ENCODE measurements at places on chromosomes 3 and 15. TPM values are rescaled to one million over a fixed set of nuclear protein-coding genes. Genes with fewer than 3 reads are reported as not detected.

- no peak for DNase-seq
Measured at GRCh38 chr3:156617781-156618180, 56.6 kb upstream of the TIPARP start.

GRCh38 chr15:62404194-62404985, 239.3 kb upstream of the C2CD4B start:
- DNase-seq: no peak

GRCh38 chr15:96972201-96972600, 641.7 kb downstream of the NR2F2 start:
- DNase-seq: no peak

GRCh38 chr15:77616072-77616471, 16.6 kb downstream of the LINGO1 start:
- DNase-seq: no peak

DNA sequence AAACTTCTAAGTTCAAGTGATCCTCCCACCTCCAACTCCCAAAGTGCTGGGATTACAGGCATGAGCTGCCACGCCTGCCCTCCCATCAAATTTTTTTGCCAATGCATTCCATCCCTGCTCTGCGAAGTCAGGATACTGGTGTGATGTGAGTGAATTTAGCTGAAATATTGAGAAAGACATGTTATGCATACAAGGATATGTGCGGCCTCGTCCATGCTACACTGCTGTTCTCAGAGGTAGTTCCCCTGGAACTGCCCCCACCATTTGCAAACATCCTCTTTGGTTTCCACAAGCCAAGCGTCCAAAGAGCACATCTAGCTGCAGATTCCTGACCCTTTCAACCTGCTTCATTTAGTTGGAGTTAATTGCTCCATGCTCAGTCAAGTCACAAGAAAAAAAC, 36.5 kb upstream of the BCL2A1 start:
- no peak for DNase-seq

- peak; percentile 26 for DNase-seq
Measured at GRCh38 chr3:65048151-65048550, 360.4 kb upstream of the ADAMTS9 start.

- no peak for DNase-seq
Measured at GRCh38 chr15:64982472-64982871, 7.2 kb downstream of the SPG21 start.

DNA sequence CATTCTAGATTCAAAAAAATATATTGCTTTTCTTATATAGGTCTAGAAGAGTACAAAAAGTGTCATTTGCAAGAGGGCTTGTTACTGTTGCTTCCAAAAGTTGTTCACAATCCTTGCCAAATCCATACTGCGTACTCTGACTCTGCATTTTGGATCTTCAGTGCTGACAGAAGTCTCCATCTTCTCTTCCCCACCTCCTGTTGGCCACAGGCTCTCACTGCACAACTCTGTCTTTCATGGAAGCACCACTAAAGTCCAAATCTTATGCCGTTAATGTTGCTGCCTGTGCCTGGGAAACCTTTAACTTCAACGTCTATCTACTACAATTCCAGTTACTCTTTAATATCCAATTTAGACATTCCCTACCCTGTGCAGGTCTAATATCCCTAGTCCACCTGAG, 419.9 kb downstream of the NR2F2 start:
- DNase-seq: no peak

DNA sequence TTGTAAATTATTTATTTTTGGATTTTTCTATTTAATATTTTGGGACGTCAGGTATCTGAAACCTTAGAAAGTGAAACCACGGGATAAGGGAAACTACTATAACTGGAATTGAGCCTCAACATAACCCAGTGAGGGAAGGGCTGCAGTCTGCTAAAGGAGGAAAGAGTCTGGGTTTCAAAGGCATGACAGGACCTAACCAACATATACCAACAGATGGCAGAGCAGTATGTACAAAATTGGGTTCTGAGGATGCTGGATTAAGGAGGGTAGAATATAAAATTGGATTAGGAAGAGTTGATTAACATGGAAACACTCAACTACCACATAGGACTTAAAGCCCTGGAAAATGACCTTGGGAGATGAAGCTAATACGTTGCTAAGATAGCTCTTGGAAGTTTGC, 603.5 kb downstream of the MECOM start:
- no peak for DNase-seq

- peak; percentile 45 for DNase-seq
Measured at GRCh38 chr15:35925275-35926006, 379.5 kb upstream of the DPH6 start.

GRCh38 chr3:173902871-173903270, 505.3 kb downstream of the NLGN1 start:
- DNase-seq: no peak

GRCh38 chr15:78624651-78625590, 4.1 kb upstream of the CHRNA3 start:
- no peak for DNase-seq

GRCh38 chr3:189404024-189404423, 227.2 kb upstream of the TP63 start:
- DNase-seq: no peak

DNA sequence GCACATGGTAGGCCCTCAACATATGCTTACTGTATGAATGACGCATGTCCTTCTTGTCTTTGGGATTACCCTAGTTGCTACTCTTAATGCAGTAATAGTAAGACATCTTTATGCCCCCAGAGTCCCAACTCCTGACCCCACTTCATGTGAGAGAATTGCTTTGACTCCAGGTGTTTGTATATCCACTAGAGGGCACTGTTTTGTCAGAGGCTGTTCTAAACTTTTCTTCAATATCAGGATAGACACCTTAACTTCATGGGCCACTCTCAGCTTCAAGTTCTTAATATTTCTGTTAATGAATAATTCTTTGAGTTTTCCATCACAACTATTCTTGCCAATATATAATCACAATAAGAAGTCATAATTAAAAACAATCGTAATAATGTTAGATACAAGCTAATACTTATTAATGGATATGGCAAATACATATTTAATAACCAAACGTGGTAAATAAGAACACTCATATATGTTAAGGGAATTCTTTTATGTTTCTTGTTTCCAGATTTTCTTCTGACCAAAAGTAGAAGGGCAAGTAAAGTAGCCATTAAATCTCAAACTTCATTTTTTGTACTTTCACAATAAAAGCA, 337.2 kb upstream of the DNAJC19 start:
- no peak for DNase-seq

DNA sequence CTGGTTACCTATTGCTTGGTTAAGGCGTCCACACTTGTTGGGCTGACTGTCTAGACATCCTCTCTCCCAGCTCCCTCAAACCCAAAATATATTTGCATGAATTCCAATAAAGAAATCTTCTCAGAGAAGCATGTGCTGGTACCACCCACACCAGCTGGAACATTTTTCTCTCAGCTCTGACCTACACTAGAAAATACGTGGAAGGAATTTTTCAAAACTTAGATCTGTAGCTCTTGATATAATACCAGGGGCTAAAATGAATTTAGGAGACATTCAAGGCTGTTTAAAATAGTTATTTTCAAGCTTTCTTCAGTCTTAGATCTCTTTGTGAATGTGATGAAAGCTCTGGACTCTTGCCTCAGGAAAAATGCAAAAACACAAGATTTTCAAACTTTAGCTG, 590.4 kb downstream of the PDCD6IP start:
- DNase-seq: no peak

GRCh38 chr15:41772720-41773331, 1.5 kb upstream of the MAPKBP1 start:
- DNase-seq: no peak

- DNase-seq: peak; percentile 19
Measured at GRCh38 chr15:62344806-62345539, 179.9 kb upstream of the C2CD4B start.

GRCh38 chr15:54082836-54083492, 104.7 kb downstream of the UNC13C start:
- no peak for DNase-seq

- no peak for DNase-seq
Measured at GRCh38 chr3:124147946-124148345, 156.0 kb upstream of the ROPN1 start.

- DNase-seq: peak; percentile 69
Measured at GRCh38 chr3:48595075-48595525, at the start of gene COL7A1. Gene COL7A1 (minus strand): TSS chr3:48595329. CDS start chr3:48595159, 170 bp downstream.

DNA sequence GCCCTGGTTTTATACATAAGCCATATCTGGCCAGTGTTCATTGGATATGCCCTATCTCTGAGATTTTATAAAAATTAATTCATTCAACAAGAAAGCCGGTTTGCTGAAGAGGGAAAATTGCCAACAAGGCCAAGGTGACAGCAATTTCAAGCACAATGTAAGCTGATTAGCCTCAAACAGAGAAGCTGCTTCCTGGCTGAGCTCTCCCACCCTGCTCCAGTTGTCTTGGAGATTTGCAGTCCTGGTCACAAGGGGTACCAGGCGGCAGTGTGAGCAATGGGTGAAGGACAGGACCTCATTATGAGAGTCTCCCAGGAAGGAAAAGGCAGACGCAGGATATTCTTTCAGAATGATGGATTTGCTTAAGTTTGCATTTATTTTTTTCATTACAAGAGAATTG, 5.4 kb upstream of the THSD4 start:
- DNase-seq: no peak

GRCh38 chr15:61715082-61715481, 345.2 kb downstream of the VPS13C start:
- DNase-seq: no peak

GRCh38 chr3:135908225-135908624, 57.3 kb upstream of the PPP2R3A start:
- DNase-seq: peak; percentile 93

DNA sequence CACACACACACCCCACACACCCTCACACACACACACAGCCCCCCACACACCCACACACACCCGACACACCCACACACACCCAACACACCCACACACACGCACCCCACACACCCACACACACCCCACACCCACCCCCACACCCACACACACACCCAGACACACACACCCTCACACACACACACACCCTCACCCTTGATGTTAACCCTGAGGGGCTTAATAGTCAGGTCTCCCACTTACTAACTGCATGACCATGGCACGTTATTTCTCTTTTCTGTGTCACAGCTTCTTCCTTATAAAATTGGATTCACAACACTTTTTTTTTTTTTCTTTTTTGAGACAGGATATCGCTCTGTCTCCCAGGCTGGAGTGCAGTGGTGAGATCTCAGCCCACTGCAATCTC, 2.8 kb downstream of the GRM2 start:
- no peak for DNase-seq

- DNase-seq: no peak
Measured at GRCh38 chr3:170196833-170197232, 15.3 kb upstream of the PHC3 start.

DNA sequence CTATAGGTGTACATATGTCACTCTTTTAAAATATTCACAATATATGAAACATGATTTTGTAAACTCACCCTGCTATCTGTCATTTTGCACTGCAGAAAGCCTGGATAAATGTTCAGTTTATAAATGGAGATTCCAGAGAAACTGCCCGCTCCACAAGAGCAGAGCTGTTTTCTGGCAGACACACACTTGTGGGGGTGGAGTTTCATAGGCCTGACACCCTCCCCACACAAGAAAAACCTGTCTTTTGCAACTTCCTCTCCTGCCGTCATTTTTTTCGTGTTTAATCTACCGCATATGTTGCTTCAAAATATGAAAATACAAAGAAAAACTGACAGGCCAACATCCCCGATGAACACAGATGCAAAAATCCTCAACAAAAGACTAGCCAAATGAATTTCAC, 479.0 kb downstream of the GABRG3 start:
- no peak for DNase-seq

DNA sequence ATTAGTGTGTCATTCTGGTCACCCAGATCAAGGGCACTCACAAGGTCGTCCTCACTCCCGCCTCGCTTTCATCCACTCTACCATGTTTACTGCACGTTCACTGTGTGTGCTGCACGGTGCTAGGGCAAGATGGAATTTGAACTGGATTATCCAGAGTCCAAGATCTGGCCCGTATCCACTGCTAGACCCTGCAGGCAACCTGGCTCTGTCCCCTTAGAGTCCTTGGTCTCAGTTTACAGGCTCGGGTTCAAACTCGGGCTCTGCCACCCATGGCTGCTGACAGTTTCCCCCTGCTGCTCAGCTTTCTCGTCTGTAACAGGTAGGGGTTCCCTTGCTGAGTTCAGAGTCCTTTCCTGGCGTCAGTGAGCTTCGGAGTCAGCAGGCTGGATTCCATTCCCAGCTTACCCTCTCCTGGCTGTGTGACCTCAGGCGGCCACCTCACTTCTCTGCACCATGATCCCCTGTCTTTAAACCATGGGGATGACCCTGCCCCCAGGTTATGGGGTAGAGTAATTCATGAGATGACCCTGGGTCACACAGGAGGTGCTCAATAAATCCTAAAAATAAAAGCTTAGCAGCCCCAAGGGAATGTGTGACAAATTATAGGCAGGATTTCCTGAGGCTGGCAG, 79.6 kb upstream of the SLC6A6 start:
- DNase-seq: no peak

GRCh38 chr3:171401432-171401831, 58.8 kb downstream of the TNIK start:
- DNase-seq: no peak

- DNase-seq: no peak
Measured at GRCh38 chr3:69439643-69440270, 53.9 kb upstream of the FRMD4B start.

DNA sequence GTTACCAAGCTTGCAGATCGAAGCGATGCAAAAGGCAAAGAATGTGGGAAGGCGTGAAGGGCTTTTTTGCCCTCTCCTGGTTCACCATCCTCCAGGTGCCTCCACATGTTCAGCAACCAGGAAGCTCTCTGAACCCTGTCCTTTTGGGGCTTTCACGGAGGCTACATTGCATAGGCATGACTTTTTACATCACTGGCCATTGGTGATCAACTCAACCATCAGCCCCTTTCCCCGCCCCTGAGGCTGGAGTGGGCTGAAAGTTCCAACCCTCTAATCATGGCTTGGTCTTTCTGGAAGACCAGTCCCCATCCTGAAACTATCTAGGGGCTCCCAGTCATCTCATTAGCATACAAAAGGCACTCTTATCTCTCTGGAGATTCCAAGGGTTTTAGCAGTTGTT, 52.6 kb downstream of the UACA start:
- DNase-seq: no peak

The TGM5 gene
- polyA plus RNA-seq: 0.23 TPM

The FBXW12 gene
- not detected for polyA plus RNA-seq

The ST8SIA2 gene
- polyA plus RNA-seq: 0.63 TPM

The ZNF717 gene
- polyA plus RNA-seq: 15.5 TPM

The GP9 gene
- not detected for polyA plus RNA-seq

The PCOLCE2 gene
- 2.4 TPM for polyA plus RNA-seq

The TMEM45A gene
- polyA plus RNA-seq: 61.1 TPM

The PIGZ gene
- 1.5 TPM for polyA plus RNA-seq

The PRRT3 gene
- 0.22 TPM for polyA plus RNA-seq

The ZNF280D gene
- polyA plus RNA-seq: 4.0 TPM

The ZSCAN2 gene
- 3.7 TPM for polyA plus RNA-seq

The HRG gene
- 0.03 TPM for polyA plus RNA-seq

The ZBBX gene
- not detected for polyA plus RNA-seq

The CSTA gene
- 649 TPM for polyA plus RNA-seq

The GOLGA6D gene
- polyA plus RNA-seq: not detected

The FMN1 gene
- polyA plus RNA-seq: 0.40 TPM

The WDR93 gene
- polyA plus RNA-seq: 0.05 TPM

Data from keratinocyte (primary cell).